GM12878 (cell line): ENCODE measurements at places on chromosomes 3 and 15.

GRCh38 chr15:66588971-66589370 is 23.2 kb upstream of the LCTL start:
- DNase-seq = no peak

DNA sequence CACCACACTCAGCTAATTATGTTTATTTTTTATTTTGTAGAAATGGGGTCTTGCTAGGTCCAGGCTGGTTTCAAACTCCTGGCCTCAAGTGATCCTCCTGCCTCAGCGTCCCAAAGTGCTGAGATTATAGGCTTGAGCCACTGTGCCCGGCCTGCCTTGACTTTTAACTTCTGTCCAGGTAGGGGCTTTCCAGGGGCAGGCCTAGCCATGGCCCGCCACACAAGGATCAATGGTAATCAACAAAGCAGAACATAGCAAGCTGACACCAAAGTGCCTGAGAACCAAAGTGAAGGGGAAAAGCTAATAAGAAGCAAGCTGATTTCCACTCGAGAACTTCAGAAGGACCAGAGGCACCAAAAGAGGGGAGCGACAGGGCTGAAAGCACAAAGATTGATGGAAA is 9.4 kb upstream of the CRTC3 start:
- peak; percentile 12 for DNase-seq

- DNase-seq = no peak
These were observed 13.4 kb downstream of the WDR48 start for GRCh38 chr3:39065197-39065596.

DNA sequence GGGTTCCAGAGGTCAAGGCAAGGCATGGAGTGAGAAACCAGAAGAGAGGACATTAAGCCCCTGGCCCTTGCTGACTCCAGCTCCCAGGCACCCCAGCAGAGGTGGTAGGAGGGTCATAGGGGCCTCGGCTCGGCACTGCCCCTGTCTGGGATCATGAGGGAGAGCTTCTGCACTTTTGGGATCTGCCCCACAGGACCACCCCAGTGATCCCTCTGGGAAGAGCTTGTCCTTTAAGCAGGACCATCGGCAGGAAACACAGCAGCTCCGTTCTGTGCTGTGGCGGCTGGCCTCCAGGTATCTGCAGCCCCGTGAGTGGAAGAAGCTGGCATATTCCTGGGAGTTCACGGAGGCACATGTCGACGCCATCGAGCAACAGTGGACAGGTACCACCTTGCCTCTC is 35.5 kb downstream of the ANKDD1A start:
- no peak for DNase-seq

- no peak for DNase-seq
These were observed 97.5 kb downstream of the DNAJB8 start for GRCh38 chr3:128369121-128369703.

DNA sequence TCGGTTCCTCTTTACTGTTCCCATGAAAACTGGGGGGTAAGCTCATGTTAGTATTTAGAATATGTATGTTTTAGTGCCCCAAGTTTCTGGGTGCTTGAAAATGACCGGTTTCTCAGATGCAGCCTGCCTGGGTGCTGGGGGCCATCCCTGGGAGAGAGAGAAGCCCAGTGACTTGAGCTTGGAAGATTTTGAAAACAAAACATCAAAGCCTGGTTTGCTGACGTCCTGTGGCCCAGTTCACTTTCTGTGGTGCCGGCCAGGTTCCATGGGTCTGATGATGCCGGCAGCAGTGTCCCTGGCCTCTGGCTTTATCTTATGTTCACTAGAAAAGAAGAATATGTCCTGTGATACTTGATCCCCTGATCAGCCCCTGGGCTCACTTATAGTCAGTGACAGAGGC is 17.1 kb downstream of the APBA2 start:
- no peak for DNase-seq
